ENCODE measurements at places on chromosomes 4 and X.

DNA sequence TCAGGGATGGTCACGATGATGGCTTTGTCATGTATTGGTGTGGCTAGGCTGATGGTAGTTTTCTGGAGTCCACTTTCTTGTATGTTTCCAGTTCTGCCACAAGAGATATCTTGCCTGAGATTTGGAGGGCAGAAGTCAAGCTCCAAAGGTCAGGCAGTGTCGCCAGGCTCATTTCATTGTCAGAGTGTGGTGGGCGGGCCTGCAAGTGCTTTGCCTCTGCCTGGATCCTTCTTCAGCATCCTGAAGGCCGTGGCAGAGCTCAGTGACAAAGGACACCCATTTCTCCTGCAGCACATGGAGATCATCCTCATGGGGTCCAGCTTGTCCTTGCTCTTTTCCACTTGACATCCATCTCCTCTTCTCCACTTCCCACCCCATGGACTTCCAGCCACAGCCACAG, 139.7 kb downstream of the SMIM20 start:
- DNase-seq: no peak

DNA sequence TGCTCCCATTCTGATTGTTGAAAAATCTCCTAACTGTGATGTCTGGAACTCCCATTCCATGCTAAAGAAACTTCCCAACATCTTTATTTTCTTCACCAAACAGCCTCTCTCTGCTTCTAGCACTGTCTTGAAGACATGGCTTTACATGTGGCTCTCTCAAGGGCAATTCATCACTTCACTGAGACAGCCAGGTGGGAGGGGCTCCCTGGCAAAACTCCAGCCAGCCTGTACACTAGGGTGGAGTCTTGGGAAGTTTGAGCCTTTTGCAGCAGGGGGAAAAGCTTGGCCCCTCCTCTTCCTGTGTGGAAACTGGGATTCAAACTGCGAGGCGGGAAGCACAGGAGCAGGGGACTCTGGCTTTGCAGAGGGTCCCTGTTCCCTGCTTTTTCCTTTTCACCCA, 130.5 kb upstream of the TTC29 start:
- DNase-seq: no peak

DNA sequence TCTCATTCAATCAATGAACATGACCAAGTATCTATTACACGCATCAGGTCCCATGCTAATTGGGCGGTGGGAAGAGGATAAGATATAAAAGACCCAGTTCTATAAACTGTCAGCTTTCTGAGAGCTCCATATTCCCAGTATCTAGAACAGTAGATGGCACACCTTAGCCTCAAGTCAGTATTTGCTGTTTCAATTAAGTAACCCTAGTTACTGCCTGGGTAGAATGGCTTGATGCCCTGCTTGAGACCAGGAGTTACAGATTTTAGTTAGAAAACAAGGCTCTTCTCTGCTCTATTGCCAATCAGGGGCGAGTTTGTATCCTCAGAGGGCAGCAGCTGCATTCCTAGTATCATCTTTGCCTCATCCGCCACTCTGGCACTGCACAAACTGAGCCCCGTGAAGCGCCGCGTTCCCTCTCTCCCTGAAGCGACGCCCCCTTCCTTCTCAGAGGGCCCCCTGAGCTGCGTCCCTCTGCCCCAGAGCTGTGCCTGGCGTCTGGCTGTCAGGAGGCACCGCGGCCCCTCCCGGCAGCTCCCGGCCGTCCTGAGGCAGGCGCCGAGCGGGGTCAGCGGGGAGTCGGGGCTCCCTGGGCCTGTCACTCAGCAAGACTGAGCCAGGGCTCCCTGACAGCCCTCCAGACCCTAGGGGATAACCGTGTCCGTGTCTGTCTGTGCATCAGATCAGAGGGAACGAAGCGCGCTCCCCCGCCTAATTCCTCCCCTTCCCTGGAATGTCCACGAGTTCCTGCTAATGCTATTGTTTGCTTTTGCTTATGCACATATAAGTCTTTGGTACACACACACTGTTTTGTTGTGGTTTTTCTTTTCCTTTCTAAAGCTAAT, 212.4 kb upstream of the TTC29 start:
- DNase-seq: no peak

GRCh38 chrX:48648336-48648751, 35.3 kb upstream of the WAS start:
- peak; percentile 70 for DNase-seq

GRCh38 chr4:116839826-116840225, 245.6 kb downstream of the TRAM1L1 start:
- no peak for DNase-seq

DNA sequence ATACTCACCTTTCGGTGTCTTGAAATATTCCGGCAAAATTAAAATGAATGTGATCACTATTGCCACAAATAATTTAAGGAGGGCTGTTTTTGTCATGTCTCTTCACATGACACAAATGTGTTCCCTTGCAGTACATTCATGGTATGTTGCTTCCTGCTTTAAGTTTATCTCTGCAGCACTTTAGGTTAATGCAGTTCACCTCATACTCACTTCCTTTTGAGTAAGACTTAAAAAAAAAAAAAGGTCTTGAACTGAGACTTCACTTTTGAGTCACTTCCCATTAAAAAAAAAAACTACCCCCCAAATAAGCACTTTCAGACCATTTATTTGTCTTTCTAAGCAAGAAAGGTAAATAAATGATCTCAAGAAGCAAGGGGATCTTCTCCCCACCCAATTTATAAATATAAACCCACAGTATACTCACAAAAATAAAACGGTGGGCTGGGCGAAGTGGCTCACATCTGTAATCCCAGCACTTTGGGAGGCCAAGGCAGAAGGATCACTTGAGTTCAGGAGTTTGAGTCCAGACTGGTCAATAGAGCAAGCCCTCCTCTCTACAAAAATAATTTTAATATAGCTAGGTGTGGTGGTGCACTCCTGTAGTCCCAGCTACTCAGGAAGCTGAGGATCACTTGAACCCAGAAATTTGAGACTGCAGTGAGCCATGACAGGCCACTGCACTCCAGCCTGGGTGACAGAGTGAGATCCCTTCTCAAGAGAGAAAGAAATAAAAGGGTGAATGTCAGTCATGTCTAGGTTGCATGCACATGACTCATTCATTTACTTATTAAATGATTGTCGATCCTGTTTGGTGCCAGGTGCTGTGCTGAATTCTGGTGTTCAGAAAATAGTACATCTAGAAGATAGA, at the start of gene TMEM156:
Gene TMEM156 (minus strand): TSS at position 192 of the 868 bp plus-strand sequence. CDS start 96 bp downstream, at position 96.
- DNase-seq: no peak

DNA sequence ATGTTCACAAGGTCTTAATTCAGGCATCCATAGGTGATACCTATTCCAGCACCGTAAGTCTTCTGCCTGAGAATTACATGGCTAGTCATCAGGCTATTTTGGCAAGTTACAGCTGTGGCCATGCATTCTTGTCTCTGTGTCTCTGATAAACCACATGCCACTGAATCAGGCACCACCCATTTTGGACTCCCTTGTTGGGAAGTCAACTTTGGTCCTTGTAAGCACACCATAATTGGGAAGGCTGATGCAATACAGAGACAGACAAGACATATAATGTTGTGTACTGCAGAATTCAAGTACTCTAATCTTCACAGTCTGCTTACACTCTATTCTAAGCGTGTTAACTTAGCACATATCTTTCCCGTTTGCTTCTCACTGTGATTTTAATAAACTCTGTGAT, 483.7 kb upstream of the FTHL17 start:
- no peak for DNase-seq

DNA sequence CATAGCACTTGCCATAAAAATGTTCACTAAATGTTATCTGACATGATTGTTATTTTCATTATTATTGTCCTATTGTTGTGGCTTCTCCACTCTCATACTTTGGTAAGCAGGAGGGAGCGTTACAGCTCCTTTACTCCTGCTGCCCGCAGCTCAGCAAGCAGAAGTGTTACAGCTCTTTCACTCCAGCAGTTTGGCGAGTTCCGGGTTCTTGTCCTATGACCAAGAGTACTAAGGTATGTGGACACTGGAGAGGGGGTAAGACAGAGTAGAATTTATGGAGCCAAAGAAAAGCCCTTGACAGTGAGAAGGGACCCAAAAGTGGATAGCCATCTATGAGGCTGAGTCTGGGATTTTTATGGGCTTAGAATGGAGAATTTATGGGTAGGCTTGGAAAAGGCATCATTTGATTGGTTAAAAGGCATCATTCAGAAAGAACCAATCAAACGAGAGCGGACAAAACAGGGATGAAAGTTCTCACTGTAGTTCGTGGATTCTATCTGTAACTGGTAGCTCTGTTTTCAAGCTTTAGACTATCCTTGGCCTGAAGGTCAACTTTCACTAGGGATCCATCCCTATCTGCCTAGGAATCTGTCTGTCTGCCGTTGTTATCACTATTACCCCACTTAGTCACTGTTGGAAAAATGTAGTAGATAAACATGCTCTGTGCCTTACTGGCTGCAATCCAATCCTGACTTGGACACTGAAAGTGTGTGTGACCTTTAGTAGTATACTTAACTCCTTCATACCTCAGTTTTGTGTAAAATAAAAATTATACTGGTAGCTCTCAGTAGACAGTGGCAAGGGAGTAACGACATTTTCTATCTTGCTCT, 545.6 kb upstream of the LCORL start:
- DNase-seq: no peak

GRCh38 chr4:182920676-182921075, 3.5 kb upstream of the DCTD start:
- no peak for DNase-seq

DNA sequence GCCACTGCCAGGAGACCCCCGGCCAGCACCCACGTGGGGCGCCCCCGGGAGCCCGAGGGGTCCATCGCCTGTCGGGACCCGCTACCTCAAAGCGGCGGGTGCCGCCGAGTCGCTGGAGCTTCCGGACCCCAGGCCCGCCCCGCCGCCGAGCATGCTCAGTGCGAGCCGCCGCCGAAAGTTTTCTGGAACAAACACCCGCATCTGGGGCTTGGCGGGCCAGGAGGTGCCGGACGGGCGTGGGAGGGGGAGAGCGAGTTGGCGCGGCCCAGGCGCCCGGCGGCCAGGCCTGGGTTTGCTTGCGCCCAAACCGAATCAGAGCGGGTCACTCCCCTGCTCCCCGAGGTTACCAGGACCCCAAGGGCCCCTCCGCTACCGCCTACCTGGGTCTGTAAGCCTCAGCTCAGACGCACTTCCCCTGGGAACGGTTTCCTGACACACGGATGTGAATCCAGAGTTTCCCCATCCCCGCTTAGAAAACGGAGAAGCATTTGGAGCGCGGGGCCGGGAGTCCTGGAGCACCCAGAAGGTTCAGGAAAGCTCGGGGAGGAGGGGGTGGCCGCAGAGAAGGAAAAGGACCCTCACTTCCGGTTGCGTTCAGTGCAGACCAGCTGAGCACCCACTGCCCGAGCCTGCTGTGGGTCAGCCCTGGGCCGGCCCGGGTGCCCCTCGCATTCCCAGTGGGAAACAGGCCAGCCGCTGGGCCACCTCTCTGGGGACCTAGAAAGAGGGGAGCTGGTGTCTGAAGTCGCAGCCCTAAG, at the start of gene EVC2:
Gene EVC2 (minus strand): TSS at position 111 of the 758 bp plus-strand sequence. CDS start 46 bp downstream, at position 65.
- no peak for DNase-seq

- DNase-seq: no peak
Observed at GRCh38 chr4:86959588-86960500, 25.0 kb downstream of the AFF1 start.

GRCh38 chr4:39456946-39457763, 1.6 kb downstream of the RPL9 start:
- DNase-seq: no peak

- DNase-seq: no peak
Observed at GRCh38 chrX:134186362-134187121, 50.4 kb upstream of the CCDC160 start.

DNA sequence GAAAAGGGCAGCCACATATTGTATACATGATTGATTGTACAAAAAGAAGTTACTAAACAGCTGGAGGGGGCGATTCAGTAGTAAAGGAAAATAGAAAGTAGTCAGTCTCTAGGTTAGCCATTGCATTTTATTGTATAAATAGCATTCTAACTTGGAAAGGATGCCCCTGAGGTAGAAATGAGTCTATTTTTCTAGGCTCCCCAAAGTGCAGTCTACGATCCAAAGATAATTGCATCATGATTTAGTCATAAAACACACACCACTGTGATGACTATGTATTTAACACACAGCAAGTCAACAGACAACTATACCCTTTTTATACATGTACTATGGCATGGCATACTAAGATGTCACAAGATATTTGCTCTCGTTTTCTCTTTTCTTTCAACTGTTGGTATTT, 204.9 kb downstream of the APBB2 start:
- no peak for DNase-seq

- DNase-seq: no peak
Observed at GRCh38 chr4:35246493-35246892, 997.8 kb downstream of the ARAP2 start.

DNA sequence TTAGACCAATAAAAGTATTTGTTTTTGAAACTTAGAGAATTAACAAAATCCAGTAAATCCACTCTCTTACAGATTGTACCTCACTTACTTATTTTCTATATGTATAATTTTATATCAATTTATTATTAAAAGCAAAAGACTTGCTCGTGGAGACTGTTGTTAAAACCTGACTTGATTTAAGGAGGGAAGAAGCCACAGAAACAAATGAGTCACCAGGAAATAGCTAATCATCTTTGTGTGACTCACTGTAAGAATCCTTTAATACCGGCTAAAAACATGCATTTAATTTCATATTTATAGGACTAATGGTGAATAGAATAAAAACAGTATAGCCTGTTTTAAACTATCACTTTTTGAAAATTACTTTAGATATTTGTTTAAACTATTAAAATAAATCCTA, 29.9 kb upstream of the UBE2NL start:
- no peak for DNase-seq

- DNase-seq: peak; percentile 70
Observed at GRCh38 chr4:83920375-83920774, 384.5 kb downstream of the GPAT3 start.

GRCh38 chr4:14083150-14083549, 455.6 kb upstream of the BOD1L1 start:
- no peak for DNase-seq

GRCh38 chrX:22666441-22666840, 333.3 kb upstream of the DDX53 start:
- peak; percentile 7 for DNase-seq

- DNase-seq: no peak
Observed at GRCh38 chrX:51272638-51273037, 60.0 kb upstream of the NUDT10 start.

DNA sequence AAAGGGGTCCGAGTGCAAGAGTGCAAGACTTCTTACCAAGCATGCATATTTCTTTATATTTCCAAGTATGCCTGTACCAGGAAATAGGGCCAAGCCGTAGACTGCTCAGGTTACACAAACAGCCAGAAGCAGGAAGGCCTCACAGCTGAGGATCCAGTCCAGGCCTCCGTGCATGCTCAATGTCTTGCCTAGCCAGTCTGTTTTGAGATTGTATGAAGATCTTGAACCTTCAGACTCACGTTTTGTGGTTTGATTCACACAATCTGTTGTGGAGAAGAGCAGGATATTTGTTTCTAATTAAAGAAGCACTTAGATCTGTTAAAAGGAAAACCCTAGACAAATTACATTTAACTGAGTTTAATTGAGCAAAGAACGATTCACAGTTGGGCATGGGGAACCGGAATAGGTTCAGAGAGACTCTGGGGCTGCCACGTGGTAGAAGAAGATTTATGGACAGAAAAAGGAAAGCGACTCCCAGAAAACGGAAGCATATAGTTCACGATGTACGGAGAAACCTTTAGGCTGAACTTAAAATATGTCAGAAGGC, 1.2 kb downstream of the MGST2 start:
- DNase-seq: peak; percentile 53

GRCh38 chr4:152278172-152278504, 257.8 kb downstream of the FBXW7 start:
- no peak for DNase-seq

- DNase-seq: peak; percentile 16
Observed at GRCh38 chr4:21768349-21769310, 179.9 kb downstream of the KCNIP4 start.

GRCh38 chrX:47221756-47222155, 3.3 kb downstream of the CDK16 start:
- DNase-seq: no peak
